Activated CD4-positive, alpha-beta memory T cell treated with anti-CD3 and anti-CD28 coated beads for 36 hours (primary cell): ENCODE measurements at places on chromosomes 1 and 21.

DNA sequence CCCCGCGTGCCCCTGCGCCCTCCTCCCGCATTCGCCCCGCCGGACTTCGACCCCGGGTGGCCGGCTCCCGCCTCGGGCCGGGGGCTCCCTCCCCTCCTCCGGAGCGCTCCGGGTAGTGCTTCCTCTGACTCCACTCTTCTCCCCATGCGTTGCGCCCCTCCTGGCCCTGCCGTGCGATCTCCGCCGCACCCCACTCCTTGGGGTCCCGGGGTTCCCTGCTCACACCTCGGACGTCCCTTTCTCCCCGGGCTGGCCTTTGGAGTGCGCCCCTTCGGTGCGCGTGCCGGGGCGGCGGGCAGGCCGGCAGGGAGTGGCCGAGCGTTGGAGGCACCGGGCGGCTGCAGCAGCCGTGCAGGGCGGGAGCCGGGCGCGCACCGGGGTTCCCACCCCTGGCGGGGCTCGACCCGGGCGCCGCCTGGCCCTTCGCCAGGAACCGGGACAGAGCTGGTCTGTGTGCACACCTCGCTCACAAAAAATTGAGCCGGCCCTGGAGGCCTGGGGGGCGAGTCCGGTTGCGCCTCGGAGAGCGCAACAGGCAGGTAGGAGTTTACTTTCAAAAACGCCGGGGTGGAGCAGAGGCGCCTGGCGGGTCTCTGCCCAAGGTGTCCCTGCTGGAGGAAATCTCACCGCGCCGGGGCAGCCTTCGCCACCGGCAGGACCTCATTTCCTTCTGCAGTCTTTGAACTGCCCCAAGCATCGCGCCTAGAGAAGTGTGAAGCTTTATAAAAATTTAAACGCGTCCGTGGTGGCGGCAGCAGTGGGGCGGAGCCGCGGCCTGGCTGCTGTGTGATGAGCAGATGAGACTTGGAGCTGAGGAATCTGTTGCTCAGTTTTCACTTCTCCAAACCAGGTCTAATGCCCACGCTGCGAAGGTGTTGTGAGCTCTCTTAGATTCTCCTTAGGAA lies 650 bp downstream of the VANGL1 start:
- DNase-seq, result peak; percentile 50

DNA sequence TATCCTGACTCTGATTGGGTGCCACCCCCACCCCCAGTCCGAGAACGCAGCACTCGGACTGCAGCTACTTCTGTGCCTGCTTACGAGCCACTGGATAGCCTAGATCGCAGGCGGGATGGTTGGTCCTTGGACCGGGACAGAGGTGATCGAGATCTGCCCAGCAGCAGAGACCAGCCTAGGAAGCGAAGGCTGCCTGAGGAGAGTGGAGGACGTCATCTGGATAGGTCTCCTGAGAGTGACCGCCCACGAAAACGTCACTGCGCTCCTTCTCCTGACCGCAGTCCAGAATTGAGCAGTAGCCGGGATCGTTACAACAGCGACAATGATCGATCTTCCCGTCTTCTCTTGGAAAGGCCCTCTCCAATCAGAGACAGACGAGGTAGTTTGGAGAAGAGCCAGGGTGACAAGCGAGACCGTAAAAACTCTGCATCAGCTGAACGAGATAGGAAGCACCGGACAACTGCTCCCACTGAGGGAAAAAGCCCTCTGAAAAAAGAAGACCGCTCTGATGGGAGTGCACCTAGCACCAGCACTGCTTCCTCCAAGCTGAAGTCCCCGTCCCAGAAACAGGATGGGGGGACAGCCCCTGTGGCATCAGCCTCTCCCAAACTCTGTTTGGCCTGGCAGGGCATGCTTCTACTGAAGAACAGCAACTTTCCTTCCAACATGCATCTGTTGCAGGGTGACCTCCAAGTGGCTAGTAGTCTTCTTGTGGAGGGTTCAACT lies 2.1 kb downstream of the RBM15 start:
- no peak for DNase-seq

GRCh38 chr1:11920239-11920903 lies 5.9 kb downstream of the KIAA2013 start:
- no peak for DNase-seq

GRCh38 chr21:44855572-44855971 lies 17.9 kb downstream of the PTTG1IP start:
- no peak for DNase-seq

DNA sequence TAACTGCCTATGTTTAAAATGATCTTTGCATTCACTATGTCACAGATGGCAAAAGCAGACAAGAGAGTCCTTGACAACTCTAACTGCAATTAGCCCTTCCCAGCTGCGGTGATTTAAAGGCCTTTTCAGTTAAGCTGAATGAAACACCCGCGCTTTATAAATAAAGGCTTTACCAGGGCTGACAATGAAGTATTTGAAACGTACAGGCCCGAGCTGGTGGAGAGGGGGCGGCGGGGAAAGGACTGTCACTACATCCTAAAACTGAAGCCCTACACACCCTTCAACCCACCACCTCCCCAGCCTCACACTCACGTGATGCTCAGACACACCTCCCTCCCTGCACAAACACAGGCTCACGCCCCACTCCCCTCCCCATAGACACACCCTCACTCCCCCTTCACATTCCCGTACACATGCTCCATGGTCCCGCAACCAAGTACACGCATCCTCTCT lies 45.5 kb downstream of the GRIK3 start:
- no peak for DNase-seq

DNA sequence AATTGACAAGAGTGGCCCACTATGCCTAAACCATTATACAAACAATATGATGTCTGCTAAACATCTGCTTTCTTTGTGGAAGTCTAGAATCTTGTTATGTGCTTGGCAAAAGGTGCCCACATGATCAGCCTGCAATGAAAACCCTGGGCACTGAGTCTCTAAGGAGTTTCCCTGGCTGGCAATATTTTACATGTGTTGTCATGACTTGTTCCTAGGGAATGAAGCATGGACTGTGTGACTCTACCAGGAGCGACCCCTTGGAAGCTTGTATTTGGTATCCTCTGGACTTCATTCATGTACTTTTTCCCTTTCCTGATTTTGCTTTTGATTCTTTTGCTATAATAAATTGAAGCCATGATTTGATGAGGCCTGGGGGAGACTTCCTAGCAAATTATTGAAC lies 324.9 kb downstream of the HHIPL2 start:
- no peak for DNase-seq

GRCh38 chr1:69320757-69321211 lies 246.9 kb upstream of the LRRC7 start:
- DNase-seq, result no peak

DNA sequence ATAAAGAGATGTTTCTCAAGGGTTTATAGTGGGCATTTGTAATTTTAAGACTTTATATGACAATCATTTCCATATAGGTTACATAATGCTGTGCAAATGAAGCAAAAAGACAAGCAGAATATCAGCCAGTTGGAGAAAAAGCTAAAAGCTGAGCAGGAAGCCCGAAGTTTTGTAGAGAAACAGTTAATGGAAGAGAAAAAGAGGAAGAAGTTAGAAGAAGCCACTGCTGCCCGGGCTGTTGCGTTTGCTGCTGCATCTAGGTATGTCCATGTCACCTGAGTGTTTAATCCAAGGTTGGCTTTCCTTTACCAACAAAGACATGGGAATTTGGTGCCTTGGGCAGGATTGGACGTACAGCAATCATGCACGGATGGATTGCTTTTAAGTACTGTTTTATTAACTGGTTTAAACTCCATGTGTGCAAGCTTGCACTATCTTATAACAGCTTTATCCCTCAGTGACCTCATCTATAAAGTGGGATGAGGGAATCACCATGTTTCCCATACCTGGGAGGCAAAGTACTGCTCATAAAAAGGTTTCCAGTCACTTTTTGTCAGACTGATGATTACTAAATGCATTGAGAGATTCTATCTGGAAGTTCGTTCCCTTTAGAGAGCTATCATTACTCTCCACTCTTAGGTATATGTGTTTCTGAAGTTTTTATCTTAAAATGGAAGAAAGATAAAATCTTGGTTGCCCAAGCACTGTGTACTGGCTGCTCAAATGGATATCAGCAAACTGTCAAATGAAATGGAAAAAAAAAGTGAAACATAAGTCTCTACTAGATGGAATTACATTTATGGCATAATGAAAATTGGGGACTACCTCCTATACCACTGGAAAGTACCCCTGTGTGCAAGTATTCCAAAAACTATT lies 55.1 kb downstream of the MACO1 start:
- no peak for DNase-seq
